Sciatic nerve (tissue), 2 donors: ENCODE measurements at places on chromosomes 2 and 18. TPM values are rescaled to one million over a fixed set of nuclear protein-coding genes. Genes with fewer than 3 reads are reported as not detected.

GRCh38 chr2:16262526-16263178 lies 322.3 kb downstream of the MYCN start:
- no peak for DNase-seq

DNA sequence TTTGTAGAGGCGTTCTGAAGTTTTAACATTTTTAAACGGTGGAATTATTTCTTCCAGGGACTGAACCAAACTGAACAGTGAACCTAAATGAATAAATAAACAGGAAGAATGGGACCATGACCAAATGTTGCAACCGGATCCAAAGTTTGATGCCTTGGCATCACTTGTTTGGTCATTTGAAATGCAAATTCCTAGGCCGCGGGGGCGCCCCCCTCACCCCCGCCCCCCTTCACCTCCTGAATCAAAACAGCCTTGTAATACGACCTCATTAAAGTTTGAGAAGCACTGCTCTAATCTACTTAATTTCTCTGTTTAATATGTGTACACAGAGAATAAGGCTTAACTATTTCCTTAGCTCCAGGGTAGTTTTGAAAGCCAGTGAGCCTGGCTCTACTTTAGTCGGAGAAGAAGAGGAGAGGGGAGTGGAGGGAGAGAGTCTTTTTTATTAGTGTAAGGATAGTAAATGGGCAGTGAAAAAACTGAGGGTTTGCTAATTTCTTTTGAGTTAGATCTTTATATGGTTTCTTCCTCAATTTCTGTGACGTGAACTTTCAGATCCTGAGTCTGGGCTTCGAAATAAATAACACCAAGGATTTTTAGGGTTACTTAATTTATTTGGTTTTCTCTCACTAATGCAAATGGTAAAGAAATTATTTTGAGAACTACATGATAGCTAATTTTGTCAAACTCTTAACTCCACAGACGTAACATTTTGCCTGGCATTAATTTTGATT lies 5.7 kb downstream of the C2orf80 start:
- no peak for DNase-seq

CD8B gene
- 1.1 TPM for total RNA-seq

CPLX4 gene
- not detected for total RNA-seq

- no peak for DNase-seq
Observed at GRCh38 chr2:201151127-201151981, 31.6 kb upstream of the CASP10 start.

DNA sequence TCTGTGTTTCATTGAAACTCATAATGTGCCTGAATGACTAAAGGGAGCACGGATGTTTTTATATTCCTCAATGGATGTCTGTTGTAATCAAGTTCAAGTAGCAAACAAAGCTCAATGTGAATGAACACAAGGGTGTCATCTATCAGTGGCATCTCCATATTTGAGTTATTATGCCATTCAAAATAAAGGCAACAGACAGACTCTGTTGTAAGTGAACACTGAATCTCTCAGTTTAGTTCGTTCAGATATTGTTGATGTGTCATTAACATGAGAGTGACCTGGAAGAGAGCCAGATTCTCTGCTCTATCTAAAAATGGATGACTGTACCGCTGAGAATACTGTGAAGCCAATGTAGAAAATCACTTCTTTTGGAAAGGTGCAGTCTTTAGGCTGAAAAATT lies 118.7 kb downstream of the NUP35 start:
- DNase-seq = no peak

GRCh38 chr2:47905386-47906156 lies 727 bp downstream of the FBXO11 start:
- peak; percentile 77 for DNase-seq
